ENCODE measurements at places on chromosomes 3 and 15. TPM values are rescaled to one million over a fixed set of nuclear protein-coding genes. Genes with fewer than 3 reads are reported as not detected.

DNA sequence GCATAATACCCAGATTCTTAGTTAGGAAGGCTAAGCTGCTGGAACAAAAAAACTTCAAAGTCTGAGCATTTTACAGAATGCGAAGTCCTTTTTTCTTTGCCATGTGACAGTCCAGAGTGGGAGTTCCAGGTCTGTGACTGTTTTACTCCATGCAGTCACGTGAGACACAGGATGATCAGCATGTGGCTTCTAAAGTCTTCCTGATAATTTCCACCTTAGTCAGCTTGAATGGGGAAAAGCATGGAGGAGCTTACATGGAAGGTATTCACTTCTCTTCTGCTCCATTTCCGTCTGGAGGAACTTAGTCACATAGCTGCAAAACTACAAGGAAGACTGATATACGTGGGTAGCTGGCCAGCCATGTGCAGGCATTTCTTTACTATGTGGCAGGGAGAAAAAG lies 1.7 kb downstream of the SNTN start:
- DNase-seq: no peak

DNA sequence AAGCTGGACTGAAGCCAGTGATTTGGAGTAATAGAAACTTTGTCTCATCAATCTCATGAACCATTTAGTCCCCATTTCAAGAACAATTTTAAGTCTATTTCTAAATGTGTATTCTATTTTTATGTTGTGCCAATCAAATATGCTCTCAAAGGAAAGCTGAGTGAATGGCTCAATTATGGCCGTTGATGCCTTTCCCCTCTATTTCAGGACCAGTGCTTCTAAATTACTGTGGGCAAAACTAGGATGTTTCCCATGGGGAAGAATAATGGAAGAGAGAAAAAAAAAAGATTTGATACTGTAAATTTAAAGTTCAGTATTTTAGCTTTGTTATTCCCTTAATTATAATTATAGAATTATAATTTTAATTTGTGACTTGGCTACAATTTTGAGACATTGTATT lies 110.1 kb downstream of the CADM2 start:
- no peak for DNase-seq

DNA sequence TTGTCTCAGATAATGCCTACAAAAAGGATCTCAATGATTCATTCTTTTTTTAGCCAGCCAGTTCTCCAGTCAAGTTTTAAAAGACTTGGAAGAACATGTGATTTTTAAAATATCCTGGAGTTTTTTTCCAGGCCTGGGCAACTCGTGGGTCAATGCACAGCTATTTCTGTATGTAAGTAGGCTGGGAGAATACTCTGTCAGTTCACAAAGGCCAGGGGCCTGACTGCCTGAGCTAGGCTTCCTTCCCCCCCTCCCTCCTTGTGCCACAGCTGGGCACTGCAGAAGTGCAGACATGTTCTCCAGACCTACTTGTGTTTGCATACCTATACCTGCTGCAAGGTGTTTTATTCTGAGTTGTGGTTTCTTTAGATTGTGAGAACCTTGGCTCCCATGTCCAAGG lies 43.7 kb downstream of the CTDSPL start:
- no peak for DNase-seq

DNA sequence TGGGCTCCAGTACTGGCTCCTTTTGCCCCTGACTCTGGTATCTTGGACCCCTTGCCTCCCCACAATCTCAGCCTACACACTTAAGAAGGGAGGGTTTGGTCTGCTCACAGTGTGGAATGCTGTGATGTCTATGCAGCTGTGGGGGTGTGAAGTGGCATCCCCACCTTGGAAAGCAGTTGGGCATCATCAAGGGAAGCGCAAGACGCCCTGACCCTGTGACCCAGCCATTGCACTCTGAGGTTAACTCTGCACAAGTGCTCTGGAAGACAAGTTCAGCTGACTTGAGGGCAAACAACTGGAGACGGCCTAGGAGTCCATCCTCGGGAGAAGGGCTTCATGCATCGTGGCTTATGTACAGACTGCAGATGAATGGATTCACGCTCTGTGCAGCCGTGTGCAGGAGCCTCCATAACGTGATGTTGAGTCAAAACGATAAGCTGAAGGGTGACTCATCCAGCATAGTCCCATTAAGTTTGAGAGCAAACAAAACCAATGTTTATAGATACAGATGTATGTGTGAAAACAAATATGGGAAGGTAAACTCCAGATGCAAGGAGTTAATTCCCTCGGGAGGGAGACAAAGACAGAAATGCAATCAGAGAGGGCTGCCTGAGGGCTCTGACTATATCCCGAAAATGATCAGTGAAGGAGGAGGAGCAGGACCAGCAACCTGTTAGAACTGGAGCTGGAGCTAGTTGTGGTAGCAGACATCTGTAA lies 86.8 kb downstream of the LSM3 start:
- no peak for DNase-seq

- DNase-seq: no peak
Measured at GRCh38 chr3:154943981-154944380, 136.1 kb upstream of the MME start.

GRCh38 chr3:35565048-35565447 lies 74.3 kb upstream of the ARPP21 start:
- no peak for DNase-seq

- no peak for DNase-seq
Measured at GRCh38 chr3:114331007-114331406, 37.2 kb downstream of the TIGIT start.

DNA sequence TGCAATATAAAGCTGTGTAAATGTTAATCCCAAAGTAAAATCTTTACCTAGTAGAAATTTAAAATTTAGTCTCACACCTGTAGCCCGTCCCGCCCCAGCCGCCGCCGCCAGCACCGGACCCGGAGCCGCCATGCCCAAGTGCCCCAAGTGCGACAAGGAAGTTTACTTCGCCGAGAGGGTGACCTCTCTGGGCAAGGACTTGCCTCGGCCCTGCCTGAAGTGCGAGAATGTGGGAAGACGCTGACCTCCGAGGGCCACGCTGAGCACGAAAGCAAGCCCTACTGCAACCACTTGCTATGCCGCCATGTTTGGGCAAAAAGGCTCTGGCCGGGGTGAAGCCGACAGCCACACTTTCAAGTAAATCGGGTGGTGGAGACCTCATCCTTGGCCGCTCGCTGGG lies 22.1 kb upstream of the TOP2B start:
- DNase-seq: no peak

- no peak for DNase-seq
Measured at GRCh38 chr3:66398228-66399025, 102.4 kb downstream of the LRIG1 start.

DNA sequence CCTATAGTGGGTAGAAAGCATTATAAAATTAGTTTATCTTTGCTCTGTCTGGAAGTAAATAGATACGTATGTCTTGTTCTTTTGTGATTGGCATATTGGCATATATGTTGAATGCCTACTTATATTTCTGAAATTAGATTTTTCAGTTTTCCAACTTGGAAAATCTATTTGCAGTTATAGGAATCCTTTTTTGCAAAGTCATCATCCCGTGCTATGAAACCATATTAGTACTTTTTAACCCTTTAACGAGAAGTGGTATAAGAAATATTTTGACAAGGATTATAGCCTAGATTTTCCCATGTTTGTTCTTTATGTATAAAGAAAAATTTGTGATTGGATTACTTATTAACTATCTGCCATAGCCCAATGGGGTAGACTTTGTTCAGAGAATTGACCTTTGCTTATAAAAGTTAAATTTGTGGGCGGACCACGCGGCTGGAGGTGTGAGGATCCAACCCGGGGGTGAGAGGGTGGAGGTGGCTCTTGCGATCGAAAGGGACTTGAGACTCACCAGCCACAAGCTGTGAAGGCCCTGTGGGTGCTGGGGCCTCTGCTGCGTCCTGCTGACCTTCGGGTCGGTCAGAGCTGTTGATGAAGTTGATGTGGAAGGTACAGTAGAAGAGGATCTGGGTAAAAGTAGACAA lies 5.9 kb downstream of the LRRC28 start:
- no peak for DNase-seq

DNA sequence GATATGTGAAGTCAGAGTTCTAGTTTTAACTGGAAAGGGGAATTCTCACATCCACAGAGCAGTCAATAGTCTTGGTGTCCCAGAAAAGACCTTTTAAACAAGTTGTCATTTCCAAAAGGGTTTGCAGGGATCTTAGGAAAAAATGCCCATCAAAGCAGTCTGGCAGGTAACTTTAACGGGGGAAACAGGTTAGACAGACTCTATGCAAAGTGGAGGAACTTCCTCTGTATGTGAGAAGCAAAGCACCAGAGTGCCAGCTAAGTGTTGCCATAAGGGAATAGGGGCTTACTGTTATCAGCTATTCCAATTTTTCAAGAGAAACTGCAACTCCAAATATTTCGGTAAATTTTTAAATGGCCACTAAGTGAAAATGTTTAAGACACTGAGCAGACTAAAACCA lies 307.9 kb upstream of the MDFIC2 start:
- no peak for DNase-seq

GRCh38 chr15:101139986-101140696 lies 111.7 kb downstream of the CHSY1 start:
- DNase-seq: no peak

DNA sequence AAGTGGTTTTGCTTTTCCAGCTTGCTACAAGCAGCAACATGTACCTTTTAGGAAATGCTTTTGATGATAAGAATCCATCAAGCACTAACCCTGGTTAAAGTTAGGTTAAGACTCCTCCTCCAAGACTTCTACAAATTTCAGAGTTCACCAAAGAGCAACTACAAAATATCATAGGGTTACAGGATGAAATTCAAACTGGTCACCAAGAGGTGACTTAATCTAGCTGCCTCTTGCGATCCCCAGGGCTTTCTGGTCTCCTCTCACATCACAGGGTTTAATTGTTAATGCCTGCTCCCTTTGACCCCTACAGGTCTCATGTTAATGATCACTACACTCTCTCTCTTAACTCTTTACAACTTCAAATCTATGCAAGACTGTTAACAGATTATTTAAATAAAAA lies 66.5 kb downstream of the DPH6 start:
- DNase-seq: no peak

DNA sequence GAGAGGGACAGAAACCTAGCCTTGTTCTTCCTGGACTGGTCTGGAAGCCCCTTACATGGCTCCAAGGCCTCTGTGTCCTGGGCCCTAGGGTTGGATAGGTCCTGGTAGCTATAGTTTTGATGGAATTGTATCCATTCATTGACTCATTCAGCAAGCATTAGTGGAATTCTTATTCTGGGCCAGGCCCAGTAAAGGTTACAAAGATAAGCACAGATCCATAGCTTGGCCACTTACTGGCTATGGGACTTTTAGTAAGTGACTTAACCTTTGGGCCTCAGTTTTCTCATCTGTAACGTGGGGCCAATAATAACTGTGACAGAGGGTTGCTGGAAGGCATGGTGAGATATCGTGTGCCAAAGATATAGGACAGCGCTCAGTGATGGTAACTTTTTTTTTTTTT lies 13.6 kb upstream of the DAG1 start:
- DNase-seq: no peak

DNA sequence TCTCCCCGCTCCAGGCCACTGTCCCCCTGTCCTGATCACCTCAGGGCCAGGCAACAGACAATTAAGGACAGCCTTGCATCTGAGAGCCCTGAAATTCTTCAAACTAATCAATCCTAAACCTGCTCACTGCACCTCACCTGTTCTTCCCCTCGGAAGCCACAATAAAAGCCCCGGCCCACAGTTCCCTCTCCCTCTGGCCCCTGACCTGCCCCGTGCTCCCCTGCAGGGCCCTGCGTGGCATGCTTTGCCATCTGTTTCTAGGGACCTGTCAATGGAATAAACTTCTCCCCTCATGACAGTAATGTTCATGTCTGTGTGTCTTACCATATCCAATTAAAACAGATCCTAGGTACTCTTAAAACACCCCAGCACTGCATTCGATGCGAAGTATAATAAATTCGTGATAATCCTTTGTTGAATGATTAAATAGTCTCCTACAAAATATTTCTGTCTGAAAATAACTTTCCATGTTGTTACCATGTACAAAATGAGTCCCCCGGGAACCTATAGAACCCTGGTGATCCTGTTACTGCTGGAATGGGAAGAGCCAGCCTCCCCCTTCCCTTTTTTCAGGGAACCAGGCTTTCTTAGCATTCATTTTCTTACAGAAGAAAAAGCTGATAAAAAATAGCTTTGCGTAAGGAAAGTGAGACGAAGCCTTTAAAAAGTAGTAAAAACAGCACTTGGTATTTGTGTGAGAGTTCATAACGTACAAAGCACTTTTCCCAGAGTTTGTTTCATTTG lies 59.0 kb downstream of the ABTB1 start:
- DNase-seq: no peak

DNA sequence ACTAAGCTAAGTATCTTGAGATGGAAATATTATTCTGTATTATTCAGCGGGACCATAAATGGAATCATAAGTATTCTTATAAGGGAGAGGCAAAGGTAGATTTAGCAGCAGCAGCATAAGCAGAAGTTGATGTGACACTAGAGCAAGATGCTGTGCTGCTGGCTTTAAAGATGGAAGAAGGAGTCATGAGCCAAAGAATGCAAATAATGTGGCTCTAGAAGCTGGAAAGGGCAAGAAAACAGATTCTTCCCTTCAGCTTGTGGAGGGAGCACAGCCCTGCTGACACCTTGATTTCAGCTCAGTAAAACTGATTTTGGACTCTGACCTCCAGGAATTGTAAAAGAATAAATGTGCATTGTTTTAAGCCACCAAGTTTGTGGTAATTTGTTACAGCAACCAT lies 144.2 kb upstream of the ANKRD28 start:
- no peak for DNase-seq

- DNase-seq: no peak
Measured at GRCh38 chr3:150899141-150899540, 6.1 kb downstream of the MINDY4B start.

- no peak for DNase-seq
Measured at GRCh38 chr3:59127071-59127470, 77.2 kb upstream of the CFAP20DC start.

GRCh38 chr3:104411757-104412156 lies 955.0 kb upstream of the ALCAM start:
- DNase-seq: no peak

DNA sequence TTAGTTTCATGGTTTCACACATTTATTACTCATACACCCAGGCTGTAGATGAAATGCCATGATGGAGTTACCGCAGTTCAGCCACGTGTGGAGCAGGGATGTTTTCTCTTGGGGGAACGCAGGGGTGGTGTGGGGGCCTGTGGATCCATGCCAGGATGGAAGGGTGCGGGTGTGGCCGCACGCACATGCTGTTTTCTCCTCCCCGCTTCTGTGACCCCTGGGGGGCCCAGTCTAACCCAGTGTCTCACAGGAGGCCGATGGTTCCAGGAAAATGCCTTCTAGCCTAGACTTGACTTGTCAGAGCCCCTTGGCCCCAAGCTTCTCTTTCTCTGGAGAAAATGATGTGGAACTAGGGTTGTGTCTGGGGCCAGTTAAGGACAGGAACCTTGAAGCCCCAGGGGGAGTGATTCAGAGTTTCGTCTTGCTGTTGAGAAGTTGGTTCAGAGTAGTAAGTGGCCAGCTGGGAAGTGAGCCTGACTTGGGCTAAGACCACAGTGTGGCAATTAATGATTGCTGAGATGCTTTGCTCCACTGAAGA lies 240.4 kb upstream of the BHLHE40 start:
- DNase-seq: no peak

Gene GRAMD1C
- total RNA-seq: 3.0 TPM

Gene PLSCR2
- 0.34 TPM for total RNA-seq

Gene SOX2
- 0.16 TPM for total RNA-seq

Gene LOXL1
- total RNA-seq: 2.5 TPM

Gene MINAR1
- 0.37 TPM for total RNA-seq

Gene GOLGA6D
- not detected for total RNA-seq

All from activated T-cell treated with anti-CD3 and anti-CD28 coated beads, Interleukin-2, amount 50 U/mL, for 72 hours (primary cell).